ENCODE measurements at places on chromosomes 2 and 18.

- DNase-seq, result no peak
Observed at GRCh38 chr2:216485745-216486144, 12.9 kb upstream of the RPL37A start.

DNA sequence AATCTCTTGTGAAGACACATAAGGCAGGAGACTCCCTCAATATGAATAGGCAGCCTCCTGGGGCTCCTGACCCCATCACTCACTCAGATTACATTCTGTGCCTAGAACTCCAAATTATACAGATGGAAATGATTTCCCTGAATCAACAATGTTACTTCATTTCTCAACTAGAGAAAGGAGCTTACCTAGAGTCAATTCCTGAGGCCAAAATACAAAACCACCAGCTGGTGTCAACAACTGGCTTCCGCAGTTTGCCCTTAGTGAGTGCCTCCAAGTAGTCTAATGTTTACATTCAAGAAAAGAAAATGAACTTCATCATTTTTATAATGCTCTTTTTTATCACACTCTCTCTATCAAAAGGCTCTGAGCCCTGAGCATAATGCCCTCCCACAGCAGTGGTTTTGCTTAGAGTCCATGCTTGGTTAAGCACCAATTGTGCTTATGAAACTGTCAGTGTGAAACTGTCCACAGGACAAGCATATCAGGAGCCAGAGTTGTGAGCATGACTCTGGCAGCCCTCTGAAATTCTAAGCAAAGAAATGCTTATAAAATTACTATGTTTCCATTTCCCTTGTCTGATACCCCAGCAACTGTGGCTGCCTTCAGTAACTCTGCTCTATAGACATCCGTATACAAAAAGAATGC lies 305.7 kb upstream of the PKDCC start:
- DNase-seq, result no peak

DNA sequence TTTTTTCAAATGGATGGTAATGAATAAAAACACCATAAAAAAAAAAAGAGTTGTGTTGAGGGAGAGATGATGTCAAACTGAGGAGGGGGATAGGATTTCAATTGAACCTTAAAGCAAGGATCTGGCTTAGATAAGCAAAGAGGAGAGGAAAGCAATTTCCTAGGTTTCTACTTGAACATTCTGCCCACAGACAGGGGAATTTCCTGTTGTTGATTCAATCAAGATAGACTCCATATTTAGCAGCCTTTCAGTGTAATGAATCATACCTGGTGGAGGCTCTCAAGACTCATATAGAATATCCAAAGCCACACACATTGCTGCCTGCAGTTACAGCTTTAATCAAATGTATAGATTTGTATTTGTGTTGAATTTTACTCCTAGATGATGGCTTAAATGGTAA lies 294.4 kb upstream of the PIK3C3 start:
- DNase-seq, result no peak

DNA sequence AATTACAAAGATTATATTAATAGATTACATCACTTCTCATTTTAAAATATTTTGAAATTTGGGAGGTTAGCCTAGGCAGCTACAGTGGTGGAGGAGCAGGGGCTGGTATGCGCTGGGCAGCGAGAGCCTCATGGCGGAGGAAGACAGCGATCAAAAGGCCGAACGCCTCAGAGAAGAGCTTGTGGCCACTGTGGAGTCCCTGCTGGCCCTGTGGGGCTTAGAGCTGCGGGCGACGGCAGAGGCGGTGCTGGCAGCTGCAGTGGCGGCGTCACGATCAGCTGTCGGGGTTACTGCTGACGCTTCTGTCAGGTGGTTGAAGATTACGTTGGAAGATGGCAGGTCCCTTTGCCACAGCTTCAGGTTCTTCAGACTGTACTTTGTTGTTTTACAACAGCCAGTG lies 87.4 kb downstream of the ROCK2 start:
- DNase-seq, result no peak

GRCh38 chr2:137115081-137115794 lies 349.9 kb downstream of the THSD7B start:
- no peak for DNase-seq

Measured in SW 1271 (cell line).